ENCODE measurements at places on chromosomes 11 and 22.

DNA sequence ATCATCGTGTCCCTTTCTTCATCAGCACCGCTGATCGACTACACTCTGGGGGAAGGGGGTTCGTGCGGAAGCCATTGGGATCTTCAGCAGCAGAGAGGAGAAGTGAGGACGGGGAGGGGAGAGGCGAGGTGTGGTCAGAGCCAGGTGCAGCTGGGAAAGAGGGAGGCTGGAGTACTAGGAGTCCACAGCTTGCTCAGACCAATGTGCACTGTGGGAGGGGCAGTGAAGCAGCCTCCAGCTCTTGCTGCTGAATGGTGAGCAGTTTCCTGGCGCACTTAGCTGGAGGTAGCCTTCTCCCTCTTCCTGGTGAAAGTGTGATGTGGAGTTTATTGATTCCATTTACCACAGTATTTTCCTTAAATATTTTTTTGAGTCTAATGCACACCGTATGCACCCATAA lies 99.0 kb upstream of the NECTIN1 start:
- DNase-seq = no peak

- DNase-seq = peak; percentile 40
Measured at GRCh38 chr11:66268952-66269905, 790 bp downstream of the RAB1B start.

- DNase-seq = peak; percentile 89
Measured at GRCh38 chr22:36383110-36383581, 4.6 kb downstream of the MYH9 start.

- no peak for DNase-seq
Measured at GRCh38 chr22:35539910-35540594, 579 bp upstream of the RASD2 start.

GRCh38 chr11:1140642-1141490 lies 16.9 kb upstream of the MUC5AC start:
- no peak for DNase-seq

DNA sequence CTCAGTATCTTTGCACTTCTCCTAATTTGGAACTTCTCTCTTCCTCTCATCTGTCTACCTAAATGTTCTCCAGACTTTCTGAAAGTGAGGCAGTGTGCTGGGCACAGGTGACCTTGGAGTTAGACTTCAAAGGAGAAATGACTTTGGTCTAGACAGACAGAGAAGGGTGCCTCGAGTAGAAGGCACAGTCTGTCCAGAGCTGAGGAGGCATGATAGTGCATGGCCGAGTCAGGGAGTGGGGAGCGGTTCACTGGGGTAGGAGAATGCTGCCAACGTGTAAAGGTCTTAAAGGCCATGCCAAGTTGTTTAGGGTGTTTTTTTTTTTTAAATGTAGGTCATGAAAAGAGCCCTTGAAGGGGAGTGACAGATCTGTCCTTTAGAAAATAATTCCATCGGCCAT lies 17.3 kb upstream of the ZBTB16 start:
- DNase-seq = no peak

DNA sequence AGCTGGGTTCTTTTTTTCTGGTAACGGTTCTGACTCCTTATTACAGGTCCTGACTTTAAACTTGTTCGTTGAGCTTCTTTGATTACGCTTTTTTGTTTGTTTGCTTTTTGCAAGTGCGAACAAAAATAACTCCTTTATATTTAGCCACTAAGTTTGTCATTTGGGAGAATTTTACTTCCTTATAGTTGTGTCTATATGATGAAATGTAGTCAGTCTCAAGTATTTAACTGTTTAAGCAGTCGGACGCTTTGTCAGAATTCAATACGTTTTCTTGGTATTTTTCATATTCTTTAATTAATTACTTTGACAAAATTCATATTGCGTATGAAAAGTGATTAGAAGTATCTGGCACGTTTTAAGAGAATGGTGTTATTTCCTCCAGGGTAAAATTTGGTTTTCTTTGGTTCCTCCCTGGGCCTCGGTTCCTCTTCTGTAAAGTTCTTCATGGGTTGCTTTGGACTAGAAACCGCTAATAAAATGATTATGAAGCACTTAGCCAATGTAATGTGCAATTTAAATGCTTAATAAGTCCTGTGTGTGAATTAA lies 1.3 kb downstream of the CBL start:
- DNase-seq = no peak

DNA sequence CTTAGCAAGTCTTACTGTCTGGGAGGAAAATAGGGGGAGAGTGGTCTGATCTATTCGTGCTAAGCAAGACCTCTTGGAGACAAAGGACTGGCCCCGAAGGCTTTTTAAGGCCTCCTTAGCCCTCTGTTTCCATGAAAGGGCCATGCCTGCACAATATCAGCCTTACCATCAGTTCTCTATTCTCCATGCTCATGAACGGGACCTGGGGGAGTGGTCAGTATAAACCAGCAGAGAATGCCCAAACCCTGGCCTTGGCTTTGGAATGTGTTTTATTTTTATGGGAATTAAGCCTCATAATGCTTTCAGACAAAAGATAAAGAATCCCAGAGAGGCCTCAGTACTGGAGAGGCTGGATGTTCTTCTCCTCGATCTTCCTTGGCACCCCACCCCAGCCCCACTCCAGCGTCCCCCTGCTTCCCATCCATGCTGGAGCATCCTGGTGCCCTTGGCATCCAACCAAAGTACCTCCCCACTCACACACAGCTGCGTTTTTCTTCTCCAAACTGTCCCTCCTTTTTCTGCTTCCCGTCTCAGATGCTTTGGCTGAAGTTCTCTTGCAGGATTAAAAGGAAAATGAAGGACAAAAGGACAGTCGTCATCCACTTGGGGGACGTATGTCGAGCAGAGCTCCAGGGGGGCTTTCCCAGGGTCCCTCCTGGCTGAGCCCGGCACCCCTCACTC lies 18.6 kb downstream of the FXYD6 start:
- DNase-seq = no peak

DNA sequence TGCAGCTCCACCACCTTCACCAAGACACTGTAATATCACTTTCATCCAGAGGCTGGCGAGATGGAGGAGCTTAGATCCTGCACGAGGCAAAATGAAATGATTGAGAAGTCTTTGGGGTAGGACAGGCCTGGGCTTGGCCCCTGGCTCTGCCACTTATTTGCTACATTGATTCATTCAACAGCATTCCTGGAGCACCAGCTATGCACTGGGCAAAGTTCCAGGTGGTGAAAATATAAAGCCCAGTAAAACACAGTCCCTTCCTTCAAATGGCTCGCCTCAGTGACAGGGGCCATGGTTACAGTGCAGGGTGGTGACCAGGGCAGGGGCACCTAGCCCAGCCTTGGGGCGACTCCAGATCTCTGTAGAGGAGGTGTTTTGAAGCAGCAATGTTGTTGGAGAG lies 19.7 kb downstream of the ALX4 start:
- peak; percentile 23 for DNase-seq

GRCh38 chr11:66008095-66008467 lies 3.7 kb upstream of the CST6 start:
- no peak for DNase-seq

- DNase-seq = peak; percentile 71
Measured at GRCh38 chr22:42179616-42180015, 49.0 kb upstream of the CYP2D6 start.

- DNase-seq = no peak
Measured at GRCh38 chr11:45922425-45923082, at the start of gene LARGE2. TSS of gene LARGE2 (plus strand) at chr11:45922656. CDS start at chr11:45922883, 227 bp downstream.

DNA sequence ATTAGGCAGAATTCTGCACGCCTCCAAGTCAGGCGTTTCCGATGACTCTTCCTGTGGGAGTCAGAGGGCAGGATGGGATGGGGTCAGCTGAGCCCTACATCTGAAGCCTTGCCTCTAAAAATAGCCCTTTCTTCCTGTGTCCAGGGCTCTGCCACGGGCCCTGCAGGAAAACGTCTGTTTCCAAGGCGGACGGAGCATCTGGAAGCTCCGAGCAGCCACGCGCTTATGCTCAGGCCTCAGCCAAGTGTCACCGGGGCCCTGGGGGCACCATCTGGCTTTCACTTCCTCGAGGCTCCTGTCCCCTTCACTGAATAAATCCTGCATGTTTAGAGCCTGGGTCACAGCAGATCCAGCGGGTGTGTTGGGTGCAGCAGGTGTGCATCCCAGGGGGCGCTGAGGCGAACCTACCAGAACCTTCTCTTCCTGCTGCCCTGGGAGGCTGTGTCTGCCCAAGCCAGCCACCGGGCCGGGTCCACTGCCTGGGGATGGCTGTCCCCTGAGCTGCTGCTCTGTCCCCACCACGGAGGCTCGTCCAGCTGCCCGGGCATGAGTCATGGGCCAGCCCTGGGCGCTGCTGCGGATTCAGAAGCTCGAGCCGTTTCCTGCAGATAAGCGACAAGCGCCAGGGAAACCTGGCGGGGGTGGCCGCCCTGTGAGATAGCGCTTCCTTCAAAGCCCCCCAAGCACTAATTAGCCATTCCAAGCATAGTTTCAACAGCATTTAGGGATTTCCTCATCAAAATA lies 32.0 kb upstream of the LINC01488 start:
- DNase-seq = peak; percentile 92

GRCh38 chr11:75325713-75326438 lies 25.6 kb downstream of the ARRB1 start:
- DNase-seq = peak; percentile 89

GRCh38 chr22:30562366-30562765 lies 12.1 kb downstream of the GAL3ST1 start:
- peak; percentile 51 for DNase-seq

DNA sequence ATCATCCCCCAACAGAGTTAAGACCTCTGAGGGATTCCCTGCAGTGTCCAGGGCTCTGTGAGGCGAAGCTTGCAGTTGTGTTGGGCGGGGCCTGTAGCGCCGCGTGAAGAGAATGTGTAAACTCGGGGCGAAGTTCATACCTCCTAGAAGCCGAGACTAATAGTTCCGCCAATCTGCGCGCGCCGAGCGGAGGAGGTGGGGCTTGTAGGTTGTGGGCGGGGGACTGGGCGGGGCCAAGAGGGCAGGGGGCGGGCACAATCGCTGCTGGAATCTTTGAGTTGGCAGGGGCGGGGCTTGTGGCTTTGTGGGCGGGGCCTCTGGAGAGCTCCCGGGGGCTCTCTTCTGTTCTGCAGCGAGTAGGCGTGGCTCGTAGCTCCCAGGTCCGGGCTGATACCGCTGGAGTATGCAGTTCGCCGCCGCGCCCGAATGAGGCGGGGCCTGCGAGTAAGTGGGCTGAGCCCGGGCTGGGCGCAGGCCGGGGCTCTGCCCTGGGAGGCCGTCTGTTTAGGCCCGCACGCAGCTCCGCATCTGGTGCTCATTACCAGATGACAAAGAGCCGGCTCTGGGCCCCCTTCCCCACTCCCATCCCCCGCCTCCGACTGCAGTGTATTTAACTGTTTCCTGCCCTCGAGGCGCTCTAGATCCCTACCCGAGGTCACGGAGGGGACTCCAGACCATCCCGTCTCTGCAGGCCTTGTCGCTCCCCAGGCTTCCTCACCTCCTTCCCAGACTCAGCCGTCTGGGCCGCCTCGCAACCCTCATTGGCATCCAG lies 4.1 kb downstream of the CD248 start:
- peak; percentile 93 for DNase-seq

DNA sequence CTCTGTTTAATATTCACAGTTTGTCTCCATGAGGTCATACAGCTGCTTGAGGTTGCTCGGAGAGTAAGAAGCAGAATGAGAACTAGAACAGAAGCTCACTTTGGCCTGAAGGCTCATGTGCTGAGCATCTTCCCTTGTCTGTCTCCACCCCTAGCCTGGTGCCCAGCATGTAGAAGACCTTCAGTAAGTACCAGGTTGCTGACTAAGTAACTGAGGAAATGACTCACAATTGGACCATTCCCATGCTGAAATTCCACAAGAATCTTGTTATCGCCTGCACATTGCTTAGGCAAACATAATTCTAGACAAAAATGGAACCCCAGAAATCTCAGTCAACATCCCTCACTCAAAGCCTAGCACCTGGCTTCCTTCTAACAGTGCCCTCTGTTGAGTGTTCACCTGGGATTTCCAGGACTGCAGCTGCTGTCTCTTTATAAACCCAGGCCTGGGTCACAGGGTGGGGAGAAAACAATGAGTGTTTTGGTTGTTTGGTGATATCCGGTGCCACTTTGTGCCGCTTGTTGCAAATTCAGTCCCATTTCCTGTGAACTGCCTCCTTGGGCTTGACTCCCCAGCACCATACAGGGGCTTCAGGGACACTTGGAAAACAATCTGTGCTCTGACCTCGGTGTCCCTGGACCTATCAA lies 406.8 kb downstream of the ETS1 start:
- peak; percentile 91 for DNase-seq

GRCh38 chr22:35316751-35317150 lies 17.1 kb downstream of the TOM1 start:
- DNase-seq = no peak

DNA sequence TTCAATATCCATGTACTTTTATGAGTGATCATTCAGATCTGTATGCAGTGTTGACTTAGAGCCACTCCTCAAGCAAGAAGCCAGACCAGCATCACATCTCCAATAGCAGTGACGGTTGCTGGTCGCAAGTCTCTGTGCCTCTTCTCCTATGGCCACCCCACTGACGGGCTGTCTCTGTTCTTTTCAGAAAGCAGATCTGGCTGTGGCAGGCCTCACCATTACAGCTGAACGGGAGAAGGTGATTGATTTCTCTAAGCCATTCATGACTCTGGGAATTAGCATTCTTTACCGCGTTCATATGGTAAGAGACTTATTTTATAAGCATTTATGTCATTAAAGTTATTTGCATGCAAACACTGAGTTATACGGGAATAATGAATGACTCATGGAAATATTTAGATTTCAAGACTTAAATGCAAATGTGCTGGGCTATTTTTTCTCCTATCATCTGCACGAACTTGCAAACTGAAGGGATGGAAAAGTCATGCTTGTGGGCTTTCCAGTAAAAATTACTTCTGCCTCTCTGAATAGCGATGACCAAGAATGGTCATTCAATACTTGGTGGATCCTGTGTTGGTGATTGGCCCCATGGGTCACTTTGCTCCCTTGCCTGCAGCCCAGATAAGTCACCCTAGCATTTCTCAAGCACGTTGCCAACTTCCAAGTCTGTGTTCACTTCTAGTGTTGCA lies 83.6 kb upstream of the TBCEL start:
- no peak for DNase-seq

- DNase-seq = peak; percentile 27
Measured at GRCh38 chr11:102868339-102868738, 6.4 kb downstream of the MMP12 start.

- peak; percentile 47 for DNase-seq
Measured at GRCh38 chr22:32754413-32755041, 47.0 kb upstream of the TIMP3 start.

DNA sequence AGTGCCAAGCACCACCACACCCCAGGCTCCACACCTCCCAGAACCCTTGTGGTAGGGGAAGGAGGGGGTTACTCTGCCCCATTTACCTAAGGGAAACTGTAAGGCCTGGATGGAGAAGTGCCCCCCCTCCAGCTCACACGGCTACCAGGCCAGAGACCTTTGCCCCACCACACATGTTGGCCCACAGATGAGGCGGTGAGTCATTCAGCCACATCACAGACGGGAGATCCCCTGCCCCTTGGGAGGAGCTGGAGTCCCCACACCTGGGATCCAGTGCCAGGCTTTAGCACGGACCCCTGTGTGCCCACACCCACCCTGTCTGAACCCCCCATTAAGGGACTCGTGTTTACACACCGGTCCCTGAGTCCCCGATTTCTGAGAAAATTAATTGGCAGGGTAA lies 24.9 kb downstream of the CDKN1C start:
- peak; percentile 81 for DNase-seq

DNA sequence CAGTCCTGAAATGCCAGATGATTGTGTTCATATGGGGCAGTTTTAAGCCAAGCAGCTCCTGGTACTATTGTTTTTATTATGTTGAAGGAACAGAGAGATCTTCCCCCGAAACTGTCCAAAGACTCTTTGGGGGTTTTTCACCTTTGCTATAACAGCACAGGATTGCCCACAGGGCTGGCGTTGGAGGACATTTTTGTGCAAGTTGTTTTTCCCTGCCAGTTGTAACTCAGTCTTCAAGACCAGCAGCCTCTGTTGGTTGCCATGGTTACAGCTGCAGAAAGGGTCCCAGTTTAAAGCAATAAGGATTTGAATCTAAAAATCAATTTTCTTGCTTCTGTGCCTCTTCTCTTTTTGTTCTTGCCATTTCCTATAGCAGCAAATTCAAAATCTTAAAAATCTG lies 45.4 kb upstream of the YWHAH start:
- no peak for DNase-seq
